ENCODE measurements at places on chromosomes 7 and 10.
A peak's percentile ranks its signal among the peaks of the same experiment; 100 is the strongest.

DNA sequence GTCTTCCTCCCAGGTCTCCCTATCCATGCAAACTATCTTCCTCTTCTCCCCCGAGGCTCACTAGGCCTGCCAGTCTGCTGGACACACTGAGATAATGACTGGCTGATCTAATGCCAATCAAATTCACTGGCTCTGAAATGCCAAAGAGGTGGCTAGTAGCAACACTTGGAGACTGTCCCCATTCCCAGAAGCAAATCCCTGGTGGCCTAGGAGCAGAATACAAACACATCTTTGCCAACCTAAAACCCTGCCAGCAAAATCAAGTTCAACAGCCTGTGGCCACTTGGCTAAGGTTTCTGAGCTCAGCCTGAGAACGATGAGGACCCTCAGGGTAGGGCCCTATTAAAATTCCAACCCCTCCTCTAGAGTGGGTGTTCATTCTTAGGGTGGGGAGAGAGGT, 46.6 kb downstream of the SH3PXD2A start:
- DNase-seq = no peak

GRCh38 chr10:78417425-78418370, 384.0 kb downstream of the RPS24 start:
- DNase-seq = no peak

DNA sequence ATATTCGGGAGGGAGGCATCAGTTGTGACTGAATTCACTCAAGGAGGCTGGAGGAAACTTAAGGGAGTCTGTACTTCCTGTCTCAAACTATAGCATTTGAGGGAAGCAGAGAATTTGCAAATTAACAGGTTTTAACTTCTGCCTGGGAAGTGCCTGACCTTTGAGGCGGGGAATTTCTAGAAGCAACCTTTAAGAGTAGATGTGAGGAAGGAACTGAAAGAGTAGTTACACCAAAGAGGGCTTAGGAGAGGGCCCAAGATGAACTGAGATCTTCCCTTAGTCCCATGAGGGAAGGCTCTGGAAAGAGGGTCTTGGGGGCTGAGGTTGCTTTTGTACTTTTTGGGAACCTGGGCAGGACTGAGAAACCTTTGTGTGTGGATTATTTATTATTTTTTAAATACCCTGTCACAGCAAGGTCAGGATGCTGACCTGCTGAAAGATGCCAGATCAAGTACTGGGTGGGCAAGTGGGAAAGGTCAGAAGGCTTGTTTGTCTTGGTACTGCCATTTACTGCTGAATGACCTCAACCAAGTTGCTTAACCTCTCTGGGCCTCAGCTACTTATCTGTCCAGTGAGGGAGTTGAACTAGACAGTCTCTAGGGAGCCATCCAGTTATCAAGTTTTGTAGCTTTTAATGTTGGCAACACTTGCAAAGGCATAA, 2.4 kb downstream of the GPR158 start:
- no peak for DNase-seq

GRCh38 chr10:79065091-79065551, 3.6 kb upstream of the ZMIZ1 start:
- DNase-seq = no peak

- DNase-seq = peak; percentile 11
These were observed 81.3 kb downstream of the VWDE start for GRCh38 chr7:12322284-12322902.

GRCh38 chr7:110918949-110919548, 171.9 kb upstream of the LRRN3 start:
- DNase-seq = no peak

DNA sequence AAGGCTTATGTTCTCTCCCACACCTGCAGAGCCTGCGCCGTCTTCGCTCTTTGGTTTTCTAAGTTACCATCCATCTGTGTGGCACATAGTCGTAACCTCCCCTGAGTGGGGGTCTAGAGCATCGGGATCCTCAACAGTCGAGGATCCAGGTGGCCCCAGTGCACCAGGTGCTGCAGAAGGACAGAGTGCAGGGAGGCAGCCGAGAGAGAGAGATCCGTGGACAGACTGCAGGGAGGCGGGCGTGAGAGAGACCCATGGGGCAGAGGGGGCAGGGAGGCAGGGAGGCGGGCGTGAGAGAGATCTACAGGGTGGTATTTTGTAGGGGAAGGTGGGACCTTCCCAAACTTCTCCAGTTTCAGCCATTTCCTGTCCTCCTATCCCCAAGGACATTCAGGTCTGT, 42.3 kb downstream of the PFKP start:
- DNase-seq = no peak

- no peak for DNase-seq
These were observed 24.3 kb downstream of the FAM20C start for GRCh38 chr7:216360-217300.

DNA sequence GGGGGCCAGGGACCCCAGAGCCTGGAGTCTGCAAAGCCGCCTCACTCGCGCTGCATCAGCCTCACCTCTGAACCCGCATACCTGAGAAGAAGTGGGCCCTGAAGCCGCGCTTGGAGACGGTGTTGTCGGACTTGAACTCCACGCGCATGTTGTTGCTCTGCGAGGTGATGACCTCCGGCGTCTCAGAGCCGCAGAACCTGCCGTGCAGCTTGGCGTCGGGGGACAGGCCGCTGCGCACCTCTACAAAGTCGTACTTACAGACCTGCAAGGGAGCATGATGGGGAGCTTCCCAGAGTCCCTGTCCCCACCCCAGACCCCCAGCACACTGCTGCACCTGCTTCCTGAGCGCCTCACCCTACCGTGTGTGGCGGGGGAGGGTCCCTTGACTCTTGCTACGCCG, 25.7 kb upstream of the OPALIN start:
- DNase-seq = no peak

- no peak for DNase-seq
These were observed 122.3 kb downstream of the IMMP2L start for GRCh38 chr7:111439977-111440376.
